Naive thymus-derived CD8-positive, alpha-beta T cell (primary cell): ENCODE measurements at places on chromosomes 16 and 17.

GRCh38 chr16:17454162-17454730, 16.5 kb downstream of the XYLT1 start:
- H3K4me3 ChIP-seq: no peak overlapping the region
- no peaks in the 10 kb centered on the region for H3K27me3 ChIP-seq
- H3K36me3 ChIP-seq: peaks cover 3% of the 10 kb centered on the region
- no peak for DNase-seq

GRCh38 chr17:55386796-55387332, 34.8 kb downstream of the MMD start:
- H3K4me3 ChIP-seq: no peak overlapping the region
- H3K36me3 ChIP-seq: no peaks in the 10 kb centered on the region

DNA sequence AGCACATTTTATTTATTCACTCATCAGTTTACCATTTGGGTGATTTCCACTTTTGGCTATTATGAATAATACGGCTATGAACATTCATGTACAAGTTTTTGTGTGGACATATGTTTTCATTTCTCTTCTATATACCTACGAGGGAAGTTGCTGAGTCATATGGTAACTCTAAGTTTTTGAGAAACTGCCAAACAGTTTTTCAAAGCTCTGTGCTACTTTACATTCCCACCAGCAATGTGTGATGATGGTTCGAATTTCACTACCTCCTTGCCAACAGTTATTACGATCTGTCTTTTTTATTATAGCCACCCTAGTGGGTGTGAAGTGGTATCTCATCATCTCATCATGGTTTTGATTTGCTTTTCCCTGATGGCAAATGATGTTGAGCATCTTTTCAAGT, 63.7 kb upstream of the MRTFB start:
- no peak overlapping the region for H3K4me3 ChIP-seq
- H3K27ac ChIP-seq: no peak overlapping the region
- H3K4me1 ChIP-seq: peaks cover 5% of the 10 kb centered on the region
- H3K27me3 ChIP-seq: peaks cover 13% of the 10 kb centered on the region
- no peak for DNase-seq
- no peaks in the 10 kb centered on the region for H3K36me3 ChIP-seq

DNA sequence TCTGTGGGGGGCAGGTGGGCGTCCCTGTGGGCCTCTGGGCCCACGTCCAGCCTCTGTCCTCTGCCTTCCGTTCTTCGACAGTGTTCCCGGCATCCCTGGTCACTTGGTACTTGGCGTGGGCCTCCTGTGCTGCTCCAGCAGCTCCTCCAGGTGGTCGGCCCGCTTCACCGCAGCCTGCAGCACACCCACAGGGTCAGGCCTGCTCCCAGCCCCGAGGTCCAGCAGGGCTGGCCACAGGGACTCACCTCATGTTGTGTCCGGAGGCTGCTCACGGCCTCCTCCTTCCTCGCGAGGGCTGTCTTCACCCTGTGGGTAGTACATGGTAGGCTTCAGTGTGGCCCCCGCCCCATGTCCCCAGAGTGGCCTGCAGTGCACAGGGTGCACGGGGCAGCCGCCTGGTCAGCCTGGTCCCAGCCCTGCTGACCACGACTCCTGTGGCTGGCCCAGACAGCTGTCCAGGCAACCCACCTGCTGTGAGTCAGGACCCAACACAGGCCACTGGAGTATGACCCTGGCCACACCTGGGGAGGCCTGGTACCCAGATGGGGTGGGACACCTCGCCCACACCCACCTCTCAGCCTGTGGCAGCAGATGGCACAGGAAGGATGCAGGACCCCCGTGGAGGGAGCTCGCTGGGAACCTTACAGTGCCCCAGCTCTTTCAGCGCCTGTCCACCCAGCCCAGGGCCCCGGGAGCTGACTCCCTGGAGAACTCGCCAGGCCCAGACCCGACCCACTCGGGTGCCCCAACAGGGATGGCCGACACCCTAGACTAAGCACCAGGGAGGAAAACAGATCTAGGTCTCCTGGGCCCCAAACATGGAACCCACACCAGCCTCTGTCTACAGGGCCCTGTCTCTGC, 23.9 kb upstream of the AATK start:
- DNase-seq: no peak
- H3K36me3 ChIP-seq: no peaks in the 10 kb centered on the region
- no peak overlapping the region for H3K27ac ChIP-seq
- H3K4me1 ChIP-seq: no peaks in the 10 kb centered on the region

GRCh38 chr17:59798111-59798510, 90.7 kb downstream of the VMP1 start:
- H3K4me3 ChIP-seq: no peak overlapping the region
- H3K27me3 ChIP-seq: no peaks in the 10 kb centered on the region
- no peak overlapping the region for H3K27ac ChIP-seq

GRCh38 chr16:23694644-23695373, 16.1 kb downstream of the PLK1 start:
- no peak overlapping the region for H3K27ac ChIP-seq
- peak overlapping the region; percentile 24 for H3K4me3 ChIP-seq
- H3K27me3 ChIP-seq: no peaks in the 10 kb centered on the region
- H3K4me1 ChIP-seq: peaks cover 8% of the 10 kb centered on the region
- peaks cover 7% of the 10 kb centered on the region for H3K36me3 ChIP-seq
- no peak for DNase-seq

GRCh38 chr17:69516911-69517310, 102.4 kb downstream of the MAP2K6 start:
- H3K4me3 ChIP-seq: no peak overlapping the region
- H3K4me1 ChIP-seq: no peaks in the 10 kb centered on the region
- H3K36me3 ChIP-seq: peaks cover 67% of the 10 kb centered on the region
- no peak for DNase-seq

GRCh38 chr17:65554553-65555223, 6.8 kb downstream of the AXIN2 start:
- DNase-seq: no peak
- H3K27ac ChIP-seq: peak overlapping the region; percentile 9
- peak overlapping the region; percentile 52 for H3K4me3 ChIP-seq
- H3K4me1 ChIP-seq: peaks cover 25% of the 10 kb centered on the region
- H3K27me3 ChIP-seq: no peaks in the 10 kb centered on the region

DNA sequence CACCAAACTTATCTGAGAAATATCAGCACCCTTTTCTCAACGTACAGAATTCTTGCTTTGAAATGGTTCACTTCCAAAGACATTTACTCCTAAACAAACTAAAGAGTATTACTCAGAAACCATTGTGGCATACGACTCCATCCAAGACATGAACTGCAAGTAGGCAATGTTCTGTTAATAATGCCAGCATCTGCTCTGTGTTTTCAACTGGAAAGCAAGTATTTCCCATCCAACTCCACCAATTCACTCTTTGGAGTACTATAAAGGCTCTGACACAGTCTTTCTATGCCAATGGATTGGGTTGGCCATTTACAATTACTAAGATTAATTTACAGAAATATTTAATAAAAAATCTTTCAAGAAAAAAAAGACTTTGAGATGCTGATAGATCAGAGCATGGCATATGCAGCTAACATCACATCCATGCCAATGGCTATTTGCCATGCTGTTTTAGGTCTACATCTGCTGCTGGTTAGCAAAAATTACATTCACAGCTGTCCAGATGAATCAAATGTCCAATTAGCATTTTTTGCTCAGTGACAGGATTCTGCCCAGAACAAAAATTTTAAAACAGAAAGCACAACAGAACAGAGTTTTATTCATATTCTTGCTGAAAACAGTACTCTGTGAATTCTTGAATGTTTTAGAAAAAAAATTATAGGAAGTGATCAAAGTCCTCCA, 65.9 kb upstream of the HLF start:
- no peaks in the 10 kb centered on the region for H3K4me1 ChIP-seq
- peaks cover 3% of the 10 kb centered on the region for H3K36me3 ChIP-seq
- no peak overlapping the region for H3K27ac ChIP-seq
- no peak overlapping the region for H3K4me3 ChIP-seq
- H3K27me3 ChIP-seq: peaks cover 12% of the 10 kb centered on the region

DNA sequence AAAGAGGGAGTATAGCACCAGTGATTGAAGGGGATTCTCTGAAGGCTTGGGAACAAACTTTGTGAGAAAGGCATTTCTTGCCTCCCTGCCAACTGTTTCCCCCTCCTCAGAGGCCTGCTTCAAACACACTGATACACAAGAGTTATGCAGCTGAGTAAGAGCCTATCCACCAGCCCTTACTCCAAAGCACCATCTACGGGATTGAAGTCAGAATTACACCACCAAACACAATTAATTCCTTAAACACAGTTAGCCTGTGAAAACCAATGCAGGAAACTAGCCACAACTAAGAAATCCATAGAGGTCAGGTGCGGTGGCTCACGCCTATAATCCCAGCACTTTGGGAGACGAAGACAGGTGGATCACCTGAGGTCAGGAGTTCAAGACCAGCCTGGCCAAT, 138.3 kb downstream of the SHCBP1 start:
- no peak overlapping the region for H3K27ac ChIP-seq
- no peak for DNase-seq
- H3K4me3 ChIP-seq: no peak overlapping the region
- peaks cover 4% of the 10 kb centered on the region for H3K27me3 ChIP-seq
- no peaks in the 10 kb centered on the region for H3K4me1 ChIP-seq
- H3K36me3 ChIP-seq: peaks cover 33% of the 10 kb centered on the region

GRCh38 chr16:80725566-80726162, 78.7 kb downstream of the CDYL2 start:
- peaks cover 9% of the 10 kb centered on the region for H3K36me3 ChIP-seq
- peaks cover 15% of the 10 kb centered on the region for H3K4me1 ChIP-seq
- no peak for DNase-seq
- H3K4me3 ChIP-seq: no peak overlapping the region
- no peak overlapping the region for H3K27ac ChIP-seq
- H3K27me3 ChIP-seq: no peaks in the 10 kb centered on the region
